RWPE2 (cell line): ENCODE measurements at places on chromosomes 12 and 14.

DNA sequence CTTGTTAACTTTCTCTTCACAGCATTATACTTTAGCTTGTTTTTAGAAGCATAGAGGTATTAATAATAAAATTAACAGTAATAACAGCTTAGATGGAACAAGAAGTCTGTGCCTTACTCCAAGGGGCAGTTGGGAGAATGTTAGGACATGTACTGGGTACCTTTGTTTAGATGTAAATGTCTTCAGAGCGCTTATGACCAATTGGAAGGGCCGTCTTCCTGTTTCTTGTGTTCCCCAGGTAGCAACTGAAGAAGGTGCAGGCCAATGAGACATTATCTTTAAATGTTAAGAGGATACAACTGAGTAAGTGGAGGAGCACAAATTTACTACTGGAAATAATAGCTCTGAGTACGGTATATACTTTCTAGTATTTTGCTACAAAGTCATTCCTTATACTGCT lies 180.9 kb upstream of the SYT1 start:
- no peak for DNase-seq

DNA sequence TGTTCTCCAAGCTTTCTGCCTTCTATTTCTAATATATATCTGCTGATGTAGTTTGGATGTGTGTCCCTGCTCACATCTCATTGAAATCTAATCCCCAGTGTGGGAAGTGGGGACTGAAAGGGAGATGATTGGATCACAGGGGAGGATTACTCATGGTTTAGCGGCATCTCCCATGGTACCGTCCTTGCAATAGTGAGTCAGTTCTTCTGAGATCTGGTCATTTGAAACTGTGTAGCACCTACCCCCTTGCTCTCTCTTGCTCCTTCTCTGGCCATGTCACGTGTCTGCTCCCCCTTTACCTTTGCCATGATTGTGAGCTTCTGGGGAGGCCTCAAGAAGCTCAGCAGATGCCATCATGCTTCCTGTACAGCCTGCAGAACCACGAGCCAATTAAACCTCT lies 26.2 kb upstream of the ALX1 start:
- no peak for DNase-seq

DNA sequence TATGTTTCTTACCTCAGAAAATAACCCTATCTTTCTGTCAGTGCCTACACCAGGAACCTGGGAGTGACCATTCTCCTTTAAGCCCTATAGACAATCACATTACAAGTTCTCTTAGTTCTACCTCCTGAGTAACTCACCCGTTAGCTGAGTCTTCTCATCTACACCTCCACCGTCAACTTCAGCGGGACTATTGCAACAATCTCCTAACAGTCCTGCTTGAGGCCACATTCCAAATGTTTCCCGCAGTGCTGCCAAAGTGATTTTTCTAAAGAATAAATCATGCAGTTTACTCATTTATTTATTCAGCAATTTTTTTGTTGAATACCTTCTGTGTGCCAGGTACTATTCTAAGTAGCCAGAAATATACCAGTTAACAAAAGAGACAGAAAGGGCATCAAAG lies 285.0 kb upstream of the GRIP1 start:
- DNase-seq, result no peak

GRCh38 chr12:67531501-67531900 lies 117.0 kb upstream of the DYRK2 start:
- no peak for DNase-seq

GRCh38 chr12:116393859-116394650 lies 116.6 kb upstream of the MED13L start:
- DNase-seq, result no peak

DNA sequence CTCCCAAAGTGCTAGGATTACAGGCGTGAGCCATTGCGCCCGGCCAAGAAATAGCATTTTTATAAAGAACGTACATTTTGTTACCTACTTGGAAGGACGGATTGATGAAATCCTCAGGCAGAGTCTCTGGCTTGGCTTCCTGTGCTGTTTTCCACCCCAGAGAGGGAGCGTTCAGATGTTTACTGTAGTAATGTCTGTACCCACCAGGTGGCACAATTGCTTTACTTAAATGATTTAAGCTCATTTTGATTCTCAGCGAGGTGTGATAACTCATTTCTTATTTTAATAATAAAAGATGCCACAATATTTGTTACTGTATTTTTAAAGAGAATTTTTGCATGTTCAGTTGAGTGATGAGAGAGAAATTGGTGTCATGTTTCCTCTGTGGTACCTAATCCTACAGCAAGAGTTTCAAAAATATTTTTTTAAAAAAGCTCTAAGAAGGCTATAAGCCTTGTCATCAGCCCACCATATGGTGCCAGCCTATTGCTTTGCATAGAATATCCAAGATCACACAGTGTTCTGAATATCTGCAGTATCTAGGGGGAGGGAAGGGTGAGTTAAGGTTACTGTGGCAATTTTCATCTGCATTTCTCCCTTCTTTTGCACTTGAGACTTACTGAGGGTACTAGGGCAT lies 82.6 kb upstream of the TRAF3 start:
- no peak for DNase-seq

- DNase-seq, result no peak
Observed at GRCh38 chr12:120726961-120727360, 1.3 kb downstream of the ACADS start.

DNA sequence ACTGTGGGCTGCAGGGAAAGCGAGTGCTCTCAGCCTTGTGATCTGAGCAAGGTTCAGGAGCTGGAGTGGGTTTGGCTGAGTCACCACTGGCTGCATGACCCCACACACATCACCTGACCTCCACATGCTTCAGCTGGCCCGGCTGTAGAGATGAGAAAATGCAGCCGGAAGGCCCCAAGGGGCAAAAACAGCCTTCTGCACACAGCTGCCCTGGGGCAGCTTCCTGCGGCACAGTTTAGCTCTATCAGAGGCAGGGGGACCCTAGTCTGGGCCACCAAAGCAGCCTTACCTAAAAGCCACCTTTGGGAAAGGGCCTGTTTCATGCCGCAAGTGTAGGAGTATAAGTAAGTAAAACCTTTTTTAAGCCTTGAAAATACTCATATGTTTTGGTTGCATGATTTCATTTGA lies 123.3 kb downstream of the SSPN start:
- DNase-seq, result peak; percentile 53

DNA sequence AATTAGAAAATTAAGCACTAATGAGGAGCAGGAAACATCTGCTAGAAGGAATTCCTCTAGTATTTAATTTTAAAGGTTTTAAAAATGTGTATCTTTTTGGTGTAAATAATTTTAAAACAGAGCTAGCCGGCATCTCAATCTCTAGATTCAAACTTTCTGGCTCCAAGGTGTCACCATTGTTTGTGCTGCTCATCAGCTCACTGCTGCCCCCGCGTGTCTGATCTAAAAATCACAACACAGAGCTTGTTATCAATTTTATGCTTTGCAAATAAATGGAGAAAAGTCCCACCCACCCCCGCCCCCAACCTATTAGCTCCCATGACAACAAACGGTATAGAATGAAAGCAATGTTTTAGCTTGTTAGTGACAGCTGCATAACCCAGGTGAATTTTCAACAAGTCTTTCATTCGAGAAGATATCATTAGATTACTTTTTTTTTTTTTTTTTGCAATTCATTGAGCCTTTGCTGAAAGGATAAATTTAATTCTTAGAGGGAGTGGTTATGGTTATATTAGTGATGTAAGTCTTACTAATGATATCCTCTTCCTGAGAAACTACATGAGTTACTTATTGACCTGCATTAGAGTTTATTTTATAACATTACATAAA lies 11.3 kb upstream of the ABHD12B start:
- no peak for DNase-seq

DNA sequence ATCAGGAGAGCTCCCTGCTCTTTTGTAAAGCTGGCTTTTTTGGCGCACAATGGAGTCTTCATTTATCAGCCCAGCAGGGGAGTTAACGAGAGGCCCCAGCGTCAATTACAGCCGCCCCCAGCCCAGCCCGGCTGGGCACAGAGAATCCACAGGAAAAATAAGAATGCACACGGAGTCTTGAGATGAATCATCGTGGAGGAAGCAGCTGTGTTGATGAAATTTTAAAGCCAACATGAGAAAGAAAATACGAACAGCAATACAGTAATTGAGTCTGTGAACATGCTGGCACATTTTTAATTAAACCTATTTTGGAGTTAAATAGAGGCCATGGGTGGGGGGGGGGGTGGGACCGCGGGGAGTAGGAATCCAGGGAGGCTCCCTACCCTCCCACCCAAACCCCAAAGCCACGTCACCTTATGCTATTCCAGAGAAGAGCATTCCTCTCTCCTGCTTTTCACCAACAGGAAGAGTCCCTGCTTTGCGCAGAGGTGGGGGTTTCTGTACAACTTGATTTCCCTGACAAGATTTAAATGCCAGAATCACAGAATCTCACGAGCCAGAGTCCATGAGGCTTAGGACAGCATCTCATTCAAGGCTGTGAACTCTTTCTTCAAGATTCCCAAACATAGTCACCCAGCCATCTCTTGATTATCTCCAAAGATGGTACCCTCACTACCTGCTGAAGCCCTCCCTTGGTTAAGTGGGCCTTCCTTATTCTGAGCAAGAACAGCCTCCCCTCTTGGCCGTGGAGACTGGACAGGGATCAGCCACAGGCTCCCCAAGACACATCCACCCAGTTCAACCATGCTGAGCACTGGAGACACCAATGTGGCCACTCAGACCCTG lies 50.3 kb downstream of the CCNK start:
- DNase-seq, result no peak

GRCh38 chr12:109619002-109619604 lies 45.5 kb downstream of the MVK start:
- DNase-seq, result no peak
